Hepatocyte (in vitro differentiated cells): ENCODE measurements at places on chromosomes 3 and 15. TPM values are rescaled to one million over a fixed set of nuclear protein-coding genes. Genes with fewer than 3 reads are reported as not detected.

FAM3D gene
- total RNA-seq: 0.60 and 4.5 TPM in 2 replicates

- no peak for DNase-seq
- no peak overlapping the region for H3K4me3 ChIP-seq
- no peaks in the 10 kb centered on the region for H3K4me1 ChIP-seq
- no peaks in the 10 kb centered on the region for H3K36me3 ChIP-seq
Measured at GRCh38 chr3:58274027-58274614, 31.9 kb upstream of the RPP14 start.

CCRL2 gene
- 1.5 and 3.1 TPM in 2 replicates for total RNA-seq

- H3K27me3 ChIP-seq: no peaks in the 10 kb centered on the region
- DNase-seq: peak; percentile 74
- no peak overlapping the region for H3K4me3 ChIP-seq
Measured at GRCh38 chr15:92683511-92683834, 27.9 kb upstream of the FAM174B start.

CD96 gene
- total RNA-seq: 0.28 and 0.60 TPM in 2 replicates

GRCh38 chr3:184228376-184229137 is 828 bp upstream of the VWA5B2 start:
- H3K36me3 ChIP-seq: no peaks in the 10 kb centered on the region
- H3K27me3 ChIP-seq: peaks cover 62% of the 10 kb centered on the region
- peaks cover 12% of the 10 kb centered on the region for H3K4me1 ChIP-seq
- no peak overlapping the region for H3K27ac ChIP-seq
- no peak overlapping the region for H3K4me3 ChIP-seq

CTXN2 gene
- total RNA-seq: 0.12 TPM in 1 of 2 replicates, not detected in the other

- no peaks in the 10 kb centered on the region for H3K36me3 ChIP-seq
- H3K4me3 ChIP-seq: no peak overlapping the region
- H3K27ac ChIP-seq: peak overlapping the region; percentile 36
- peaks cover 4% of the 10 kb centered on the region for H3K4me1 ChIP-seq
- DNase-seq: no peak
- no peaks in the 10 kb centered on the region for H3K27me3 ChIP-seq
Measured at GRCh38 chr3:3559786-3560185, 239.4 kb upstream of the LRRN1 start.

- no peaks in the 10 kb centered on the region for H3K4me1 ChIP-seq
- H3K36me3 ChIP-seq: no peaks in the 10 kb centered on the region
- no peak overlapping the region for H3K4me3 ChIP-seq
- H3K27ac ChIP-seq: peak overlapping the region; percentile 13
Measured at GRCh38 chr3:125356140-125357026, 18.7 kb downstream of the ZNF148 start.

DNA sequence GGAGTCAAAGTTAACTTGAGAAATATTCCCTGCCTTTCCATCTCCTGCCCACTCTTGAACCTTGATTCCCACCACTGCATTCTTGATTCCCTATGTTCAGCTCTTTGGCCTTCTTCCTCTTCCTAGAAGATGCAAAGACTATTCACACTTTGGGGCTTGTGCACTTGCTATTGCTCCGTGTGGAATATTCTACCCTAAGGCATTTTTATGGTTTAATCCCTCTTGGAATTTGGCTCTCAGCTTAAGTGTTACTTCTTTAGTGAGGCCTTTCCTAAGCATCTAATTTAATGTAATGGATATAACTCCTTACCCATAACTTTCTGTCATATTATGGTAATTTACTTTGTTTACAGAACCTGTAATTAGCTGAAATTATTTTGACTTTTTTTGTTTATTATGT is 318.9 kb upstream of the COL8A1 start:
- no peak overlapping the region for H3K27ac ChIP-seq
- H3K36me3 ChIP-seq: no peaks in the 10 kb centered on the region
- no peak for DNase-seq
- no peaks in the 10 kb centered on the region for H3K27me3 ChIP-seq
- no peak overlapping the region for H3K4me3 ChIP-seq
- H3K4me1 ChIP-seq: no peaks in the 10 kb centered on the region

GRCh38 chr3:147613725-147614124 is 204.6 kb downstream of the ZIC1 start:
- no peaks in the 10 kb centered on the region for H3K27me3 ChIP-seq
- no peak overlapping the region for H3K4me3 ChIP-seq
- H3K4me1 ChIP-seq: no peaks in the 10 kb centered on the region
- H3K27ac ChIP-seq: no peak overlapping the region
- H3K36me3 ChIP-seq: no peaks in the 10 kb centered on the region
- no peak for DNase-seq
